ENCODE measurements at places on chromosomes 3 and 15.

DNA sequence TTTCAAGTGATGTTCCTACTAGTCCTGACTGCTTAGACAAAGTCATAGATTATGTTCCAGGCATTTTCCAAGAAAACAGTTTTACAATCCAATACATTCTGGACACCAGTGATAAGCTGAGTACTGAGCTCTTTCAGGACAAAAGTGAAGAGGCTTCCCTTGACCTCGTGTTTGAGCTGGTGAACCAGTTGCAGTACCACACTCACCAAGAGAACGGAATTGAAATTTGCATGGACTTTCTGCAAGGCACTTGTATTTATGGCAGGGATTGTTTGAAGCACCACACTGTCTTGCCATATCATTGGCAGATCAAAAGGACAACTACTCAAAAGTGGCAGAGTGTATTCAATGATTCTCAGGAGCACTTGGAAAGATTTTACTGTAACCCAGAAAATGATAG is 3.8 kb downstream of the TIPARP start:
- no peak for DNase-seq

- DNase-seq: no peak
Measured at GRCh38 chr3:108410531-108410984, 99.8 kb downstream of the MYH15 start.

DNA sequence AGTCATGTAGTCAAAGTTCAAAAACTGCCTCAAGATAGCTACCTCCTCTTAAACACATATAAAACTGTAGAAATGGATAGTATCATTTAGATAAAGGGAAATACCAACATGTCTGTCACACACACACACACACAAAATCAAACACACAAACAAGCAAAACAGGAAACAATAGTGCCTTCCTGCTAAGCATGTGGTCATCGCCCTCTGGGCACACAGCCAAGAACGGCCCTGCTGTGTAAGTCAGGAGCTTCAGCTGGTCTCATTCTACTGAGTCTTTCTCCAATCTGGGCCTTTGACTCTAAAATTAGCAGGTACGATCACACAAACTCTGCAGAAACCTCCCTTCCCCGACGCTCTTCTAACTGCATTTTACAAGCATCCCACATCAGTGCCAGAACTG is 272.2 kb upstream of the CHRNA7 start:
- no peak for DNase-seq

DNA sequence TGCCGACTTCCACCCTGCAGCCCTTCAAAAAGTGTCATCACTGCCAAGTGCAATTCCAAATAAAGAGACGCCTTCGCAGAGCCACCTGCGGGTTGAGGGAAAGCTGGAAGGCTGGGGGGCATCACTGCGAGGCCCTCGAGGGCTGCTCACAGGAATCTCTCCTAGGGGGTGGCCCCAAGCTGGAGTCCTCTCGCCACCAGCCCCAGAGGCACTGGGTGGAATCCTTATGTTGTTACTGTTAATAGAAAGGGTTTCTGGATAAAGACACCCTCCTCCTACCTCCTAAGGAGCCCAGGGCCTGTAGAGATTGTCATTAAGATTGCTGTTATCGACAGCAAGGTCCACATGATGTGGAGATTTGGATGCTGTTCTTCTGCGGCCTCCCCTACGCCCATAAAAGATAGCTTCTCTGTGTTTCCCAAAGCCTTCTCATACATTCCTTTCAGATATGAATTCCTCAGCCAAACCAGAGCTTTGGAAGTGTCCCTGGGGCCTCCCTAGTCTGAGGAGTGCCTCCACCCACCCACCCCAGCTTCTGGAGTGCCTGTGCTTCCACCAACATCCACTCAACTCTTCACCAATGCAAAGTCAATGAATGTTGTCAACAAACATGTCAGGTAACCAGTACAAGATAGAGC is 512.7 kb downstream of the SHQ1 start:
- no peak for DNase-seq

GRCh38 chr15:65494076-65494475 is 23.4 kb downstream of the DPP8 start:
- no peak for DNase-seq

GRCh38 chr15:27330326-27330725 is 359.3 kb downstream of the GABRG3 start:
- DNase-seq: no peak

GRCh38 chr3:4732925-4733324 is 239.8 kb downstream of the ITPR1 start:
- DNase-seq: no peak

GRCh38 chr3:77146004-77146403 is 106.1 kb downstream of the ROBO2 start:
- DNase-seq: no peak

DNA sequence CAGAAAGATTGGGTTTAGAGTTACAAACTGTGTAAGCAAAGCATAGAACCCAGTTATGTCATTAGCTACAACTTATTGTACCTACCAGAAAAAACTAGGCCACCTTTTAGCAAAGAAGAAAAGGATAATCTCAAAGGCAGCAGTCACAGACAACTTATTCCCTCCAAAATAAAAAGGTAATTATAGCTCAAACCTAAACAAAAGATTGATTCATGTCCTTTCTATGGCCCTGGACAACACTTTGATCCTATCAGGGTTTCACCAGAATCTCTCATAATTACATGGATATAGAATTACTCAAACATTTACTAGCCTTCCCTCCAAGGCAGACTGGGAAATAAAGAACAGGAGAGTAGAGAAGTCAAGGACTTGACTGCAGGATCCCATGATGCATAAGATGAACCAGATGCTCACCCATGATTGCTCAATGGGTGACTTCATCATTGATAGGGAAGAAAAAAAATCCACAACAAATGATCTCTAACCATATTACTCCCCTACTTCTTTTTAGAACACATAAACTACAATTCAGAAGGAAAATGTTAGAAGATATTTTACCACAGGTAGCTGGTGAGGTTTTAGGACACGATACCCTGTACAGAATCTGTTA is 17.4 kb downstream of the DET1 start:
- no peak for DNase-seq

DNA sequence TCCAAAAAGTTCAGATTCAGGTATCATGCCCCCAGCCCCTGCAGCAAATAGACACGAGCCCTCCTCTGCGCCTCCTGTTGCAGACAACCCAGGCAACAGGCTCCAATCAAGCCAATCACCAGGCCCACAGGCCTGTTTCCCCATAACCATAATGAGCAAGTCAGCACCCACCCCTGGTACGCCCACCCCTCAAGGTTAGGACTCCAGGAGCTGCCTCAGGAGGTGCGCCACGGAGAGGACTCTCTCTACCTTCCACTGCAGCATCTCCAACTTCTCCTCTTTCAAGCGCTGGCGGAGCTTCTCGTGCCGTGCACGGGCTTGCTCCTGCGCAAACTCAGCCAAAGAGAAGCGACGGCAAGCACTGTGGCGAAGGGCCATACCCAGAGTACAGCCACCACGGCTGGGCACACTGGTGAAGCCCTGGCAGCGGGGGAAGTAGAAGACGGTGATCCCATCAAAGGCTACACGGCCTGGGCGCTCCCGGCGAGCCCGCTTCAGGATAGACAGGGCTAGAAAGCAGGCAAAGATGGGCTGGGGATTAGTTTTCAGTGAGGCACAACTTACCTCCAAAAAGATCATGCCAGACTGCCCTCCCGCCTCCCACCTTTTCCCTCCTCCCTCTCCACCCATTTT is 8.5 kb downstream of the CSRNP1 start:
- no peak for DNase-seq

DNA sequence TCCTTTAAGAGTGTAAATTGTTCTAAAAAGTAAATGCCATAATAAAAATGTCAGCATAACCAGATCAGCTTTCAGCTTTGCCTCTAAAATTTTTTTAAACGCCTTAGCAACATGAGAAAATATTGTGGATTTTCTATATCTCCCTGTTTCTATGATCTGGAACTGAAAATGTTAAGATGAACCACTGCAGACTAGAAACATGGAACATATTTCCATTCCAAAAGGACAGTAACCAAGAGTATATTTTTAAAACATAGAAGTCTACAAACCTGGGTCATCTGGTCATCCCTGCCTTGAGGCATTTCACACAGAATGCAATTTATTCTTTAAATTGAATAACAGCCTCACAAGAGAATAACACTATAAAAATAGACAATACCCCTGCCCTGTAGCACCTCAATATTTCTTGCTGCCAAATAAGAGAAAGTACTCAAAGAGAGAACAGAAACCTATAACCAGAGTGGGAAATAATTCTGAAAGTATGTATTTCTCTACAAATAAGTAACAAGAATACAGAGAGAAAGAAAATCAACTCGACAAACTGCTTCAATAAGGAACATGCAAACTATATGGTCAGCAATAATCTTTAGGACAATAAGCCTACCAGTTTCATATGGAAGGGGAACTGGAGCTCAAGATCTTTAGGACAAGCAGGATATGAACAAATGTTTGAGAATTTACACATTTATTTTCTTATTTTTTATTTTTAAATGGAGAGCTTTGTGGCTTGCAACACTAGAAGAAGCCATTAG is 949.0 kb downstream of the EPHA3 start:
- DNase-seq: no peak

DNA sequence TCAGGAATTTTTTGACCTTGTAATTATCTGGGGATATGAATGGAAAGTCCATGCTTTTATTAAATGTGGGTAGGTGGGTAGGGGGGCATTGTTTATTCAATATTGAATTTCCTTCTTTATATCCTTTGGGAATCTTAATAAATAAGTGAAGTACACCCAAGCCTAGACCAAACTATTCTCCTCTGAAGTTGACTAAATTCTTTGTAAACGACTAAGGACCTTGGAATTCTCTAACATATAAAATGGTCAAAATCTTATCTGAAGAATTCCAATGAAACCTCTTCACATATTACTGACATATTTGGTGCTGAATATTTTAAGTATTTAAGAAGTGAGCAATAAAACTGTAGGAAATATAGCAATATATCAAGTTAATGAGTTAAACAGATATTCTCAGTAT is 1432.1 kb upstream of the GBE1 start:
- no peak for DNase-seq

DNA sequence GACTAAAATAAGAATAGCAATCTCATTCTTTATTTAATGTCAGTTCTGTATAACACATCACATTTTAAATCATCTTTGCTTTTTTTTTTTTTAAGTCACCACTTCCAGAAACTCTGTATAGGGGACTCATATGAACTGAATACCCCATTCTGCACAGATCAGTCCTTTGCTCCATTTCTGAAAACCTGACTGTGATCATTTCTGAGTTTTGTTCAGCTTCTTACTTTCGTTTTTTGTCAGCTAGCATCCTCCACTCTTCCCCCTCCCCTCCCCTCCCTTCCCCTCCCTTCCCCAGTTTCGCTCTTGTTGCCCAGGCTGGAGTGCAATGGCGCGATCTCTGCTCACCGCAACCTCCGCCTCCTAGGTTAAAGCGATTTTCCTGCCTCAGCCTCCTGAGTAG is 49.8 kb upstream of the SGO1 start:
- no peak for DNase-seq

DNA sequence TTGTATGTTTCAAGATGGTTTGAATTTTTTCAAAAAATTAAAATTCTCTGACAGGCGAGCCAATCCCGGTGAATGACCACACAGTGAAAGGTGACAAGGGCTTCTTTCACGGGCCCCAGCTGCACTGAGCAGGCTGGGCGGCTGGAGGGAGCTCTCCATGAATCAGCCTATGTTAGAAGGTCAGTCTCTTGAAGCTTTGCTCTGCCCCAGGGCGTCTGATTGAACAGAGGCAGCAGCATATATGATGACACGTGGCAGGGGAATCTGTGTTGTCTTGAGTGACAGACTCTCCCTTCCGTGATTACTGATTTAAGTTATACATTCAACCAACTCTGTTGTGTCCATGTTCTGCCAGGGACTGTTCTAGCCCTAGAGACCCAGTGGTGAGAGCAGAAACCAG is 51.5 kb downstream of the ISG20 start:
- DNase-seq: no peak

GRCh38 chr15:70461992-70462391 is 301.4 kb downstream of the UACA start:
- DNase-seq: no peak

- DNase-seq: no peak
Measured at GRCh38 chr15:99076109-99076508, 28.8 kb upstream of the SYNM start.

DNA sequence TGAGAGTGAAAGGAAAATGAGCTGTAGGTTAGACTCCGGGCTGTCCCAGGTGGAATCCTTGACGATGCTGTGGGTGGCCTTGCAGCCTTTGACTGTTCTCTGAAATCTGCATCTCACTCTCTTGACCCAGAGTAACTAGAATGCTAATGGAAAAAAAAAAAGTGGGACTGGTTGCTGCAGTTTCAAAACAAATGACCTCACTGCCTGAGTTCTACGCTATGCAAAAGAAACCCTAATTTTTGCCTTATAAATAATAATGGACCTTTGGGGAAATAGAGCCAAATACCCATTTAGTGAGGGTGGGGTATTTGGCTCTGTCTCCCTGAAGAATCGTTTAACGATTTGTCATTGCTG is 309.7 kb upstream of the C2CD4B start:
- DNase-seq: no peak

- no peak for DNase-seq
Measured at GRCh38 chr15:96331945-96332636, 1.6 kb downstream of the NR2F2 start.

DNA sequence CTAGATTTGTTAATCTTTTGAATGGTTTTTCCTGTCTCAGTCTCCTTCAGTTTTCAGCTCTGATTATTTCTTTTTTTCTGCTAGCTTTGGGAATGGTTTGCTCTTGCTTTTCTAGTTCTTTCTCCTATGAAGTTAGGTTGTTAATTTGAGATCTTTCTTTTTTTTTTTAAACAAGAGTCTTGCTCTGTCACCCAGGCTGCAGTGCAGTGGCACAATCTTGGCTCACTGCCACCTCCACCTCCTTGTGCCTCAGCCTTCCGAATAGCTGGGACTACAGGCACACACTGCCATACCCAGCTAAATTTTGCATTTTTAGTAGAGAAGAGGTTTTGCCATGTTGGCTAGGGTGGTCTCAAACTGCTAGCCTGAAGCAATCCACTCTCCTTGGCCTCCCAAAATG is 56.7 kb downstream of the UQCC5 start:
- DNase-seq: no peak

- no peak for DNase-seq
Measured at GRCh38 chr15:80308002-80308401, 56.0 kb upstream of the CTXND1 start.

DNA sequence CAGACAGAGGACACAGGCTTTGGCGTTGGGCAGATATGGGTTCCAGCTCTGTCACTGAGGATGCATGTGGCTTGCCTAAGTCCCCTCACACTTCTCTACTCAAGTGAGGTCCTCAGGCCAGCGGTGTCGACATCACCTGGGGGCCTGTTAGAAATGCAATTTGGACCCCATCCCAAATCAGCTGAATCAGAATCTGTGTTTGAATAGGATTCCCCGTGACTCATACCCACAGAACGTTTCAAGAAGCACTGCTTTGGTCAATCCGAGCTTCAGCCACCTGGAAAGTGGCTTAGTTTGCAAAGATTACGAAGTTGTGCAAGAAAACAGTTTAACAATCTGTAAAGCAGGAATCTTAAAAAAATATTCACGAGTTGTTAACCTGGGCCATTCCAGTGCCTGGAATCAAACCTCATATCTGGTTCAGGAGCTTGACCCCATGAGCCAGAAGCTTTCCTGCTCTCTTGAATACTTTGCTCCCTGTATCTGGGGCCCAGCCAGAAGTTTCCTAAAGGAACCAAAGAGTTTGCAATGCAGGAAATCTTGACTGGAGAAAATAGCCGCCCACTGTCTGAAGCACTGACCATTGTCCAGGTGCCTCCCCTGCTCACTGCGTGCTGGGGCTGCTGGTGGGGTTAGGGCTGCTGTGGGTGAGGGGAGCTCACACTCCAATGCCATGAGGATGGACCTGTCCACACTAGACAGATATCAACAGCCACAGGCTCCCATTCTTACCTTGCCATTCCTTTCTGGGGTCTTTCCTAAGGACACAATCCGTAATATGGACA is 208.5 kb upstream of the LINGO1 start:
- DNase-seq: no peak
